Activated naive CD4-positive, alpha-beta T cell (primary cell): ENCODE measurements at places on chromosomes 3 and 15.

DNA sequence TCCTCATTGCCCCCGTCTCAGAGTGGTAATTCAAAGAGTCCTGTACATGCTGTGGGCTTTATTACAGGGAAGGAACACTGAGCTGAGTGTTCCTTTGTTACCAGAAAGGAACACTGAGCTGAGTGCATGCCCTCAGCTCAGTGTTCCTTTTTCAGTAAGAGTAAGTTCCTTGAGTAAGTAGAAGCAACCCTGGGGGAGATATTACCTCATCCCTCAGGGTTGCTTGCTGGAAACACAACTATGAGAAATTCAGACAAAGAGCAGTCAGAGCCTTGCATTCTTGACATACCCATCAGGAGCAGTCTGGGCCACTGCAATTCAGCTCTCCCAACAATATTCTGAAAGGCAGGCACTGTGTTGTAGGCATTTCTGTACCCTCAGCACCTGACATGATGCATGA, 17.0 kb downstream of the CHRM5 start:
- no peak for DNase-seq

GRCh38 chr3:12896063-12896985, 55.0 kb upstream of the RPL32 start:
- no peak for DNase-seq

- peak; percentile 60 for DNase-seq
Observed at GRCh38 chr3:51669241-51670052, 1.6 kb upstream of the TEX264 start.

GRCh38 chr3:136750897-136751315, 1.3 kb downstream of the STAG1 start:
- DNase-seq: no peak

DNA sequence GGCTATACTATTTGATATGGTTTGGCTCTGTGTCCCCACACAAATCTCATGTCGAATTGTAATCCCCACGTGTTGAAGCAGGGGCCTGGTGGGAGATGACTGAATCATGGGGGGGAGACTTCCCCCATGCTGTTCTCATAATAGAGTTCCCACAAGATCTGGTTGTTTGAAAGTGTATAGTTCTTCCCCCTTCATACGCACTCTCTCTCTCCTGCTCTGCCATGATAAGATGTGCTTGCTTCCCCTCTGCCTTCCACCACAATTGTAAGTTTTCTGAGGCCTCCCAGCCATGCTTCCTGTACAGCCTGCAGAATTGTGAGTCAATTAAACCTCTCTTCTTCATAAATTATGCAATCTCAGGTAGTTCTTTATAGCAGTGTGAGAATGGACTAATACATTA, 290.1 kb upstream of the CHRM5 start:
- no peak for DNase-seq

- DNase-seq: no peak
Observed at GRCh38 chr3:10434144-10434937, 71.0 kb downstream of the ATP2B2 start.

- no peak for DNase-seq
Observed at GRCh38 chr3:195105389-195105788, 165.6 kb downstream of the XXYLT1 start.

DNA sequence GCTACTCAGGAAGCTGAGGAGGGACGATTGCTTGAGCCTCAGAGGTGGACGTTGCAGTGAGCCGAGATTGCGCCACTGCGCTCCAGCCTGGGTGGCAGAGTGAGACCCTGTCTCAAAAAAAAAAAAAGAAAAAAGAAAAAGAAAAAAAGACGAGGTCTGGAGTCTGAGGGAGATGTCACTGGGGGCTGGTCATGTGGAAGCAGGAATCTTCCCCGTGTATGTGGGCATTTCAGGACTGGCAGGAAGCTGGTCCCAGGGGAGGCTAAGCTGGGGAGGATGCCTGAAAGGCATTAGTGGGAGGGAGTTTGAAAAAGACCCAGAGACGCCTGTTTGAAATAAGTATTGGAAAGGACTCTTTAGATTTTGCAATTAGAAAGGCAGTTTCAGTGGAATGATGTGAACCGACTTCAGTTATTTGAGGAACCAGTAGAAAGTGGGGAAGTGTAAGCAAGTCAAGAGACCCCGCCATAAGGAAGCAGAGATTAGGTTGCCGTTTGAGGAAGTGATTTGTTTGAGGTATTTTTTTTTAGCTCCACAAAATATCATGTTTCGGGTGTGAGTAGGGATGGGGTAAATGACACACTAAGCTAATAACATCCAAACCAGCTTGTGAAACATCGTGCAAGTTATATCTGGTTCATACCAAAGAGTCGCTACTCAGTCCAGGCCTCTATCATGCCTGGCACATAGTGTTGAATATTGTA, 55.5 kb downstream of the ST6GAL1 start:
- no peak for DNase-seq

DNA sequence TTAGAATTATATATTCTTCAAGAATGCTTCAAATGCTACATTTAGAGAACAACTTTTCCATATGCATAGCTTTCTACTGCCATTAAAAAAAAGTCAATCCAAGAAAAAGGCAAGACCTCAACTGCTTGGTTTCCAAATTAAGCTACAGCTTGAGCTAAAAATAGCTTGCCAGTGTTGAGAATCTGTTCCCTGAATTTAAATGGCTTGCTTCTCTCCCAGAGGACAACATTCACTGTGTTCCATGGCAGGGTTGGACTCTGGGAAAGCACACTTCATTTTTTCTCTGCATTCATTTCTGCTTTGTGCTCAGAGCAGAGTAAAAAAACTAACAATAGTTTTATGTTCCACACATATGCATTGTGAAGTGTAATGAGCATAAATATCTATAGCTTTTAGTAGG, 50.3 kb upstream of the ACTL6A start:
- DNase-seq: no peak

DNA sequence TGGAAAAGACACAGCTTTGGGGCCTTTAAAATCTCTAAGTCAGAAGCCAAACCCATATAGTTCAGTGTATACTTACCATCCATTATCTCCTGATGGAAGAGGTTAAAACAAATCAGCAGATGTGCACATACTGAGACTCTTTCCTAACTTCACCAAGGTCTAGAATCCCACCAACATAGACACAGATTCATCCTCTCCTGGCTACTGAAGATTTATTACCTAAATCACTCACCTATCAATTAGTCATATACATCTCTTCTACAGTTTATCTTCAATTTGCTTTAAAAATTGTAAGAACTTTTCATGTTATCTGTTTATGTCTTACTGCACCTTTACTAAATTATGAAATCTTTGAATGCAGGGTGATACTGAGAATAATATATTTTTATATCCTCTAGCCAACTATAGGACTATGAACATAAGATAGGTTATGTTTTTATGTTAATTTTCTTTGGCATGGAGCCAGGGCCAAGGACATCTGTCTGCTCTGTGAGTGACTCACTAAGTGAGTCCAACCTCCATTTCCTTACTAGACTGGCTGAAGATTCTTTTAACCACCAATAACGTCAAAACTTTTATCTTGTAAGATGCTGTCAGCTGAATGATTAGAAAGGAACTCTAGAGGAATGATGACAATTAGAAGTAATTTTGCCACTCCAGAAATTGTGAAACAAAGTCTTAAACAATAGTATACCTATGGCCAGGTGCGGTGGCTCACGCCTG, 397.6 kb downstream of the FOXP1 start:
- DNase-seq: no peak

DNA sequence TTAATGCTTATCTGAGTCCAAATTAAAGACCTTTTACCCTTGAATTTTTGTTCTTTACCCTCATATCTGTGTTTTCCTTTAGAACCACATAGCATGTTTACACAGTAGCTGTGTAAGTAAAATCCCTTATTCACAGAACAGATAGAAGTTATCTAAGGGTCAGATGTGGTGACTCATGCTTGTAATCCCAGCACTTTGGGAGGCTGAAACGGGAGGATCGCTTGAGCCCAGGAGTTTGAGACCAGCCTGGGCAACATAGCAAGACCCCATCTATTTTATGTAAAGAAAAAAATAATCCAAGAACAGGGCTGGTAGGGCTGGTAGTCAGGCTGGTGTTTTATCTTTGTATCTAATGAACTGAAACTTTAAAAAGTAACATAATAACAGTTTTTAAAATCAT, 23.2 kb downstream of the NXPE3 start:
- DNase-seq: no peak

DNA sequence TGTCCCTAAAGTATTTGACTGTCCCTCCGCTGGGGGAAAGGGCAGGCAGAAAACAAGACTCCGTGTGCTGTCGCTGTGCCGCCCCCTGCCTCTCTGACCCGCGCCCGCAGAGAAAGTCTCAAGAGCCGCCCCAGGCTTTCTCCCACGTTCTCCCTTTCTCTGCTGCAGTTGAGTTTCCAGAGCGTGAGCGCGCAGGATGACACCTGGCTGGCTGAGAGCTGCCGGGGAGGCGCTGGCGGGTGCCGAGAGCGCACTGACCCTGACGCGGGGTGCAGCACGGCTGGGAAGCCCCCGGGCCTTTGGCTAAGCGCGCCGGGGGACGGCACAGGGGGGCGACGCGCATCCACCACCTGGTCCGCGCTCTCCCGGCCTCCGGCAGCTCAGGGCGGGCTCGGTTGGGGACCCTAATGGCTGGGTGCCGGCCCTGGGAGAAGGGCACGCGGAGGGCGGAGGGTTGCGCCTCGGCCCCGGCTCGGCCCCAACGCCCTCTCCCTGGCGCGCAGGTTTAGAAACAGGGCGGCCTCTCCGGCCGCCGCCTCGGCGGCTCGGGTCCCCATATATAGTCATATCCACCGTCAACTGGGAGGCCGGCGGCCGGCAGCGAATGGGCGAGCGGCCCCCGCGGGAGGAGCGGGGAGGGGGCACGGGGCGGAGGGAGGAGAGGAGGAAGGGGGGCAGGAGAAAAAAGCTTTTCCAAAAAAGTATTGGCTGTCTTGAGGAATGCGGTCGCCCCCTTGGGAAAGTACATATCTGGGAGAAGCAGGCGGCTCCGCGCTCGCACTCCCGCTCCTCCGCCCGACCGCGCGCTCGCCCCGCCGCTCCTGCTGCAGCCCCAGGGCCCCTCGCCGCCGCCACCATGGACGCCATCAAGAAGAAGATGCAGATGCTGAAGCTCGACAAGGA, at the start of gene TPM1:
Gene TPM1, plus strand, starts transcription at position 774 of the 903 bp plus-strand sequence. Its CDS starts 83 bp downstream, at position 857.
- no peak for DNase-seq

DNA sequence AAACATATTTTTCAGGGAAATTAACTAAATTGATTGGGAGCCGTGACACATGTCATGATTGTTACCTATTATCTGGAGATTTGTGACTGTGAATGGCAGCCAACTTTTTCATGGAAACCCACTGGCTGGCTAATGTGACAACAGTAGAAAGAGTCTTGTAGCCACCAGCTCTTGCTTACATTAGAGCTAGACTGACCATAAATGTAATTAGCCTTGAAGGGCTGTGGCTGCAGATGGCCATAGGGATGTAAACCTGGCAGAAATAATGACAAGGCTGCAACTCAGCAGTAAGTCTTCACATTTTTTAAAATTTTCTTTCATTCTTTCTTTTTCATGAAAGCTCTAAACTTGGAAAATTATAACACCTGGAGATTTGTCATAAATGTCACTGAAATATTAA, 168.2 kb upstream of the ROBO2 start:
- no peak for DNase-seq

DNA sequence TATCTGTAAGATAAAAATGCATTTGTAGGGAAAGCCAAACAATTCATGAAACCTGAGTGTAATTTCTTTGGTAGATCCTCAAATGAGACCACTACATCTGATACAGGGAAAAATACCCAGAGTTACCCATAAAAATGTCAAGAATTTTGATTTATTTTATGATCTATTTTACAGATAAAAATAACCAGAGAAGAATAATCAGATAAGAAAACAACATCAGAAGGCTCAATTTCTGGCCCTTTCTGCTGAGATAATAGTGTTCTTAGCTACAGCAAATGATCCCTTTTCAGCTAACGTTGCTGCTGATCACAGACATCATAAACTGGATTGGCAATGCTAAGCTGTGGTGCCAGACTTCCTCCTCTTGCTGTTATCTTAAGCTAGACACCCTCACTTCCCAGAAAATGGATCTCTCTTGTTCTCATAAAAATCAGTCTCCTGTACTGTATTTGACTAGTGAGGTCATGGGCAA, 21.3 kb upstream of the TMEM108 start:
- DNase-seq: no peak

DNA sequence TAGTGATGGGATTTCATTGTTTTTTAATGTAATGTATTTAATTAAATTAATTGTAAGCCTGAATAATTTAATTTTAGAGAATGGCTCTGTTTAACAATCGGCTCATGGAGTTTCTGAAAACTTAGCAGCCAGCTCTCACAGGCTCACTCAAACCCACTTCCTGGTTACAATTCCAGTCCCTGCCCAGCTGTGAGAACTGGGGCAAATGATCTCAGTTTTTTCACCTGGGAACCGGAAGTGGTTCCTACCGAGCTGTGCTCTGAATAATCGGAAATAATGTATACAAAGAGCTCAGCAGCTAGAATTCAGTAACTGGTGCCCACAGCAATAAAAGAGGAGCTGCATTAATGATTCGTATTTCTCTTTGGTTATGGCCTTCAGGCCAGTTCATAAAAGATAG, 244.3 kb upstream of the MCTP2 start:
- no peak for DNase-seq

DNA sequence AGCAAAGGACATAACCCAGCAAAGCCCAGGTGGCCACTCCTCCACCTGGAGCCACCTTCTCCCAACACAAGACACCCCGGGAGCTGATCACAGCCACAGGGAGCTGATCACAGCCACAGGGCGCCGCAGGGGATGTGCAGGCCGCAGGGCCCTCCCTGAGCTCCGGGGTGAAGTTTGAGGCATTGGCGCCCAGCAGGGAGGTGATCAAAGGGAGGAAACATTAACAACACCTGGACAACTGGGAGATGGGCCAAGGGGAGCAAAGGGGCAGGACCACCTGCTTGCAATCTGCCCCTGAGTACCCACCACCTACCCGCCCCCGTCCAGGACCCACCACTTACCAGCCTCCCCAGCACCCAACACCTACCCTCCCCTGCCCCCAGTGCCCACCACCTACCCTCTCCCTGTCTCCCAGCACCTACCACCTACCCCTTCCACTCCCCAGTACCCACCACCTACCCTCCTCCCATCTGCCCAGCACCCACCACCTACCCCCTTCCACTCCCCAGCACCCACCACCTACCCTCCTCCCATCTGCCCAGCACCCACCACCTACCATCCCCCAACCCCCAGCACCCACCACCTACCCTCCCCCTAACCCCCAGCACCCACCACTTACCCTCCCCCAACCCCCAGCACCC, 2.4 kb downstream of the UROC1 start:
- DNase-seq: no peak

DNA sequence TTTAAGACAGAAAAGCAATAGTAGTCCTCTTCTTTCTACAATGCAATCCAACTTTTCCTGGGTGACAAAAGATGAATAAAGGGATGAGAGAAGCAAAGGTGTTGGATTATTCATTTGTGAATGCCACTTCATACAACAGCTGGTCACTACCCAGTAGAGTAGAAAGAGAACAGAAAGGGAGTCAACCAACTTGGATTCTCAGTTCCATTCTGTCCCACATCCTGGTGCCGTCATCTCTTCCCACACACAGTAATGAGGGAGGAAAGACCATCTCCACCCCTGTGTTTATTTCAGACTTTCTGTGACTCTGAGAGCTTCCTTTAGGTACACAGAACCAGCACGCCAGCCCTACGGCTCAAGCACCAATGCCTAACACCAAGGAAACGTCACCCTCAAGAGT, 71.0 kb downstream of the FOXP1 start:
- DNase-seq: no peak
